ENCODE measurements at places on chromosomes 4 and X. TPM values are rescaled to one million over a fixed set of nuclear protein-coding genes. Genes with fewer than 3 reads are reported as not detected.
A peak's percentile ranks its signal among the peaks of the same experiment; 100 is the strongest.

- H3K27me3 ChIP-seq = no peaks in the 10 kb centered on the region
- peak overlapping the region; percentile 51 for H3K27ac ChIP-seq
- H3K36me3 ChIP-seq = no peaks in the 10 kb centered on the region
- H3K4me3 ChIP-seq = no peak overlapping the region
- DNase-seq = no peak
- H3K4me1 ChIP-seq = peaks cover 3% of the 10 kb centered on the region
Observed at GRCh38 chrX:39772057-39772832, 325.5 kb downstream of the BCOR start.

DNA sequence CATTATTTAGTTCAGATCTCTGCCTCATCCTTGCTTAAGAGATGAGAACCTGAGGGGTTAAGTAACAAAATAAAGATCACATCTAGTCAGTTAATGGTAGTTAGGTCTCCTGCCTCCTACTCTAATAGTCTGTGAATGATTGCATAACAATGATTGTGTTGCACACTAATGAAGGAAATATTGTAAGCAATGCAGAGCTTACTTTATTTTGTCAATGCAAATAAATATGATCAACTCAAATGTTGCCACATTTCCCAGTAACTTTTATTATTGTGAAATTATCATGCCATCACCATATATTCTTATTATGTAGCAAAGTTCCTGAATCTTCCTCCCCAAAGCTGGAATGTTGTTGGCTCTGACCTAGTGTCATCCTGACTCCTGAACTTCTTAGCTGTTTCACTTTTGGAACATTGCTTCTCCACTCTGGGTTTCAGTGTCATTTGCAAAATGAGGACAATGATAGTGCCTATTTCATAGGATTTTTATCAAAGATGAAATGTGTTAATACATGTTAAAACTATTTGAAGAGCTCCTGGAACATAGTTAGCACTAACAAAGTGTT lies 17.0 kb upstream of the GABRA4 start:
- no peak overlapping the region for H3K4me3 ChIP-seq
- no peaks in the 10 kb centered on the region for H3K4me1 ChIP-seq
- H3K27ac ChIP-seq = no peak overlapping the region
- no peaks in the 10 kb centered on the region for H3K36me3 ChIP-seq
- H3K27me3 ChIP-seq = no peaks in the 10 kb centered on the region
- no peak for DNase-seq

DNA sequence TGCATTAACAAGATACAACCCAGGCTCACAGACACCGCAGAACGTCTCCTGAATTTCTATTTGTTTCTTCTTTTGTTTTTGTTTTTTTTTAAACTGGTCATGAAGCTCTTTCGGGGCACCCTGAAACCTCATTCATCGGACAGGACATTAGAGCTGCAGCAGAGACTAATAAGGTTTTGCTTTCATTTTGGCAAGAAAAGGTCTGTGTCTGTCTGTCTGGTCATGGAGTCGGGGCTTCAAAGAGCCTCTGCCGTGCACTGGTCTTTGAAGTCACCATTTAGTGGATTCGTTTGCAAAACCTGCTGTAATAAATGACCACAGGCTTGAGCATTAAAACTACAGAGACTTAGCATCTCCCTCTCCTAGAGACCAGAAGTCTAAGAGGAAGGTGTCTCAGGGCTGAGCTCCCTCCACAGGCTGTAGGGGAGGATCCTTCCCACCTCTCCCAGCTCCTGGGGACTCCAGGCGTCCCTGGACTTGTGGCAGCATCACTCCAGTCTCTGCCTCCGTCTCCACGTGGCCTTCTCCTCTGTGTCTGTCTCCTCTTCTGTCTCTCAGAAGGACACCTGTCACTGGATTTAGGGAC lies 247.5 kb downstream of the CRLF2 start:
- H3K4me3 ChIP-seq = no peak overlapping the region
- no peaks in the 10 kb centered on the region for H3K27me3 ChIP-seq
- no peak for DNase-seq

- H3K4me1 ChIP-seq = no peaks in the 10 kb centered on the region
- DNase-seq = no peak
- H3K27ac ChIP-seq = no peak overlapping the region
- H3K27me3 ChIP-seq = no peaks in the 10 kb centered on the region
Observed at GRCh38 chr4:173135241-173135847, 33.3 kb upstream of the GALNT7 start.

DNA sequence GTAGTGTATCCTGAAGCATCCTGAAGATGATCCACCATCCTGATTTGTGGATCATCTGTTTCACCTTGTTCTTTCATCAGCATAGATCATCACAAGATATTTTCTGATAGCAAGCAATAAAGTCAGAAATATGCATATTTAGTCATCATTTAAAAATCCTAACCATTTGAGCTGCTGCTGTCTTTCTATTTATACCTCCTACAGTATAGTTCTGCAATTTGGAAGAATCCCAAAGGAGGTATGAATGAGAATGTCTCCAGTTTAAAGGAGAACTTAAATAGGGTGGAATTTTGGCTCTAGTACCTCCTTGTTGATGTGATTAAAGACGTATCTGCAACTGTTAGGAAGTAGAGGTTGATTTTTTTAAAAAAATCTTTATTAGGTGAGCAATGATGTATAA lies 7.6 kb downstream of the SLC25A14 start:
- H3K4me1 ChIP-seq = no peaks in the 10 kb centered on the region
- no peak for DNase-seq
- H3K27me3 ChIP-seq = no peaks in the 10 kb centered on the region
- no peak overlapping the region for H3K27ac ChIP-seq

GRCh38 chr4:71257761-71258160 lies 81.1 kb upstream of the SLC4A4 start:
- H3K36me3 ChIP-seq = no peaks in the 10 kb centered on the region
- H3K27me3 ChIP-seq = no peaks in the 10 kb centered on the region
- H3K27ac ChIP-seq = no peak overlapping the region
- H3K4me1 ChIP-seq = peaks cover 14% of the 10 kb centered on the region
- no peak overlapping the region for H3K4me3 ChIP-seq

DNA sequence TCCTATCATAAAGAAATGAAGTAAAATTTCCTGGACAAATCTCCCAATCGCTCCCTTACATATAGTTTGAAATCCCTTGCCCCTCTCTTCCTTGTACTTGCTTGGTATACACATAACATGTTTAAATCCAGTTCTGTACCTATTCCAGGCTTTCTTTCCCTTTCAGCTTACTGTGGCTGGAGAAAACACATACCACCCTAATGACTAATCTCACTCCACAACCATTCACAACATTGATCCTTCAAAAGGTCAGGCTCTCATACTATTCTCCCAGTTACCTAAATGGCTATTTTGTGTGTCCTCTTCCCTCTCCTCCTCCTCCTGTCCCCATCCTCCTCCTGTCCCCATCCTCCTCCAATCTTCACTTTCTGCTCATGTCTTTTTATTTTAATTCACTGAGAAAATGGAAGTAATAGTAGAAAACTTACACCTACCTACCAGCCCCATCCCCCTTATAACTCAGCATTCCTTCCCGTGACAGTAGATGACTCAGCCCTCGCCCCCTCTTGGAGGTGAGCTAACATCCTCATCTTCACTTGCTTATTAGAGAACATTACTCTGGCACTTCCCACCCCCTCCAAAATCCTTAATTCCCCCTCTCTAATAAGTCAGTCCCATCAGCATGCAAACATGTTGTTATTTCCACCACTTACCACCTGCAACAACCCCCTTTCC lies 77.5 kb downstream of the IL15 start:
- H3K4me1 ChIP-seq = no peaks in the 10 kb centered on the region
- H3K27ac ChIP-seq = no peak overlapping the region
- no peak overlapping the region for H3K4me3 ChIP-seq
- no peaks in the 10 kb centered on the region for H3K27me3 ChIP-seq
- H3K36me3 ChIP-seq = no peaks in the 10 kb centered on the region

- no peaks in the 10 kb centered on the region for H3K27me3 ChIP-seq
- no peak for DNase-seq
- peak overlapping the region; percentile 83 for H3K27ac ChIP-seq
- H3K36me3 ChIP-seq = no peaks in the 10 kb centered on the region
Observed at GRCh38 chrX:150704030-150704613, 10.9 kb downstream of the MTMR1 start.

GRCh38 chr4:54495641-54496040 lies 162.1 kb upstream of the KIT start:
- H3K36me3 ChIP-seq = no peaks in the 10 kb centered on the region
- H3K4me3 ChIP-seq = no peak overlapping the region
- no peak overlapping the region for H3K27ac ChIP-seq
- DNase-seq = no peak
- no peaks in the 10 kb centered on the region for H3K27me3 ChIP-seq

DNA sequence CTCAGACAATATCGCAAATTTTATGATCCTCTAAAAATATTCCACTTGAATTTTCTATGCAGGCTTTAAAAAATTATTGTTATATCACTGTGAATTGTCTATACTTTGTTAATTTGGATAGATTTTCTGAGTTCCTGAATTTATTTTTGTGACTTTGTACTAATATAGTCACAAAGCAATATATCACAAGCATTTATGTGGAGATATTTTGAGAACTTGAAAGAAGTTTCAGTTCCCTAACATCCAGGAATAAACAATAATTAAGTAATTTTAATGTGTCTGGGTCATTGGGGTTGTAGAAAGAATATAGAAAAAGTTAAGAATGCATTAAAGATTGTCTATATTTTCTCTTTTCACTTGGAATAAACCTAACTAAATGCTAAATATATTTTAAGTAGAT lies 32.0 kb downstream of the CXCL8 start:
- no peak for DNase-seq
- H3K27me3 ChIP-seq = no peaks in the 10 kb centered on the region
- H3K36me3 ChIP-seq = no peaks in the 10 kb centered on the region
- peaks cover 5% of the 10 kb centered on the region for H3K4me1 ChIP-seq
- no peak overlapping the region for H3K27ac ChIP-seq
- H3K4me3 ChIP-seq = no peak overlapping the region

- H3K4me3 ChIP-seq = no peak overlapping the region
- no peak overlapping the region for H3K27ac ChIP-seq
- no peaks in the 10 kb centered on the region for H3K36me3 ChIP-seq
- DNase-seq = no peak
- H3K4me1 ChIP-seq = no peaks in the 10 kb centered on the region
- no peaks in the 10 kb centered on the region for H3K27me3 ChIP-seq
Observed at GRCh38 chr4:70678383-70678999, 9.8 kb upstream of the UTP3 start.

DNA sequence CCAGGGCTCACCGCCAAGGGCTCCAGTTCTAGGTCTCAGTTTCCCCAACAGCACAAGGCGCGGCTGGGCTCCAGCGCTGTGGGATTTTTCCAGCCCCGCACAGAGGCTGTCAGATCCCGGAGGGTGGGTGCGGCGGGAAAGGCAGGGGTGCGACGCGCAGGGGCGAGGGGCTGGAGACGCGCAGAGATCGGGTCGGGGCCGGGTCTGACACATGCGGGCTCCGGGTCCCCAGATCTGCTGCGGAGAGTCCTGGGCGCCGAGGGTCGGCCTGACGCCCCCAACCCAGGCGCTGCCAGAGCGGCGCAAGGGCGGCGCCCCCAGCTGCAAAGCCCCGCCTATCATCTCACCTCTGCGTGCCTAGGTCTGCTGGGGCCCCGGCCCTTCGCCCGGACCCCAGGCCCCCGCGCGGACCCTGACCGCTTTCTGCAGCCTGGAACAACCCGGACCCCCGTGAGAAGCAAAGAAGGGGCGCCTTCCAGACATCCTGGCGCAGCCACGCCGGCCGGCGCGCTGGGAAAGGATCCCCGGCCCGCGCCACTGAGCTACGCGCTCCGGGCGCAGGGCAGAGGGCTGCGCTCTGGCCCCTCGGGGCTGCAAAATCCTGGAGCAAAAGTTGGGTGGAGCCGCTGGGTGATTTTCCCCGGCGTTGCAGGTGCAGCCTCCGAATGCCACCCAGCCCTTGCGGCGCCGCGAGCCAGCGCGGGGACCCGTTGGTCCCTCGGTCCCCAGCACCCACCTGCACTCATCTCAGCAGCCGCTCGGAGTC lies 486 bp downstream of the ABLIM2 start:
- no peaks in the 10 kb centered on the region for H3K27me3 ChIP-seq
- DNase-seq = no peak
- peaks cover 25% of the 10 kb centered on the region for H3K4me1 ChIP-seq
- H3K4me3 ChIP-seq = peak overlapping the region; percentile 93
- no peaks in the 10 kb centered on the region for H3K36me3 ChIP-seq
- no peak overlapping the region for H3K27ac ChIP-seq

DNA sequence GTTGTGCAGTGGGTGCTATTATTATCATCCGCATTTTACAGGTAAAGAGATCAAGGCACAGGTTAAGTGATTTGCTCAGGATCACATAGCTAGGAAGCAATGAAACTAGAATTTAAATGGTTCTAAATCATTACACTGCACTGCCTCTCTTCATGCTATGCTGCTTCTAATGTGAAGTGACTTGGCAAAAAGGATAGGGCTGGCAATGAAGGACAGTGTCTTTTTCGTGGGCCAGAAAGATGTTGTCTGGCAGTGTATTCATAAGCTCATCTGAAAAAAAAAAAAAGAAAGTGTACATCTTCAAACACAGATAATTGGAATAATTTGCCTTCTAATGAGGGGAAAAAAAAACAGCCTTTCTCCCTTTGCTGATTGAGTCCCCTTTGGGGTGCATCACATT lies 132.2 kb upstream of the FUNDC1 start:
- H3K36me3 ChIP-seq = no peaks in the 10 kb centered on the region
- DNase-seq = no peak
- H3K27ac ChIP-seq = no peak overlapping the region

DNA sequence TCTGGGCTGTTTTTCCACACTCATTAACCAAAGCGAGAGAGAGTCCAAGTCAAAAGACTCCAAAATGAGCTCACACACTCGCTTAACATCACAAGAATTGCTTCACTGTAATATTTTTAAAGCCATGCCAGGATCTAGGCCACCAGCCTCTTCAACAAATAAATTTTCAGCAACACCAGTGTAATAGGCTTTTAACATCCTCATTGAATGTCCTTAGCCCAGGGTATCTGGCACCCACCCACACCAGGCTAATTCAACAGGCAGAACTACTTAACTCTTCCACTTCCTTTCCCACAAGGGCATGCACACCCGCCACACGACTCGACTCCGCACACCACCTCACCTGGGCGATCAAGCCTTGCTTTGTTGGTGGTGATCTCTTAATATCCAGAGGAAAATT lies 34.2 kb downstream of the FAT1 start:
- no peak overlapping the region for H3K4me3 ChIP-seq
- H3K4me1 ChIP-seq = peaks cover 18% of the 10 kb centered on the region

GRCh38 chr4:39655876-39656275 lies 17.2 kb upstream of the SMIM14 start:
- no peaks in the 10 kb centered on the region for H3K4me1 ChIP-seq
- no peak for DNase-seq
- no peaks in the 10 kb centered on the region for H3K36me3 ChIP-seq
- H3K27me3 ChIP-seq = no peaks in the 10 kb centered on the region

FAM9B gene
- total RNA-seq = not detected

OPRPN gene
- not detected for total RNA-seq

PDE6B gene
- not detected for total RNA-seq

SPANXA1 gene
- total RNA-seq = not detected

SLC9B1 gene
- total RNA-seq = not detected

EFHC2 gene
- not detected for total RNA-seq

TLR2 gene
- 19.1 TPM for total RNA-seq

STBD1 gene
- 19.9 TPM for total RNA-seq

Measured in ascending aorta (tissue), 2 donors.